ENCODE measurements at places on chromosomes 4 and X.

- DNase-seq = no peak
Observed at GRCh38 chr4:168522829-168523489, 26.1 kb downstream of the PALLD start.

- no peak for DNase-seq
Observed at GRCh38 chrX:1009771-1010170, 202.7 kb downstream of the CRLF2 start.

DNA sequence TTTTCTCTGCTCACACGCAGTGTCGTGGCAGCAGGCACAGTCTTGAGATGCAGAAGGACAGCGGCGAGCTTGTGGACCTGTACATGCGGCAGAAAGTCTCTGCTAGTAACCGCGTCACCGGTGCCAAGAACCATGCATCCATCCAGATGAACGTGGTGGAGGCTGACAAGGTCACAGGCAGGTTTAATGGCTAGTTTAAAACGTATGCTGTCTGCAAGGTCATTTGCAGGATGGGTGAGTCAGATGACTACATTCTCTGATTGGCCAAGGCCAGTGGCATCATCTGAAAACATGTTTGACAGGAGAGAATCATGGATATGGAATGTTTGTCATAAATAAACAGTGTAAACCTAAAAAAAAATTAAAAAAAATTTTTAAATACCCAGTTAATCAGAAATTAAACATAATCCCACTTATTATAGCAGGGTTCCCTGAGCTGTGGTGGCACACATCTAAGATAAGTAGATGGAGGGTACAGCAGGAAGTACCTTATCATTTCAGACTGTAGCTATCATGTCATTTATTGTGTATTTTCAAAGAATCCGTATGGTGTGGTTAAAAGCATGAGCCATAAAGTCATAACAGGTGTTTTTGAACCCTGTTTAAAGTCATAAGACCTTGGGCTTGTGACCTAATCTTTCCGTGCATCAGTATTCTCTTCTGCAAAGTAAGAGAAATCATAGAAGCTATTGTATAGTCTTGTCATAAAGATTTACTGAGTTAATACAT lies 7.5 kb upstream of the BMP2K start:
- peak; percentile 19 for DNase-seq

- DNase-seq = no peak
Observed at GRCh38 chr4:184010696-184011095, 105.6 kb downstream of the STOX2 start.

DNA sequence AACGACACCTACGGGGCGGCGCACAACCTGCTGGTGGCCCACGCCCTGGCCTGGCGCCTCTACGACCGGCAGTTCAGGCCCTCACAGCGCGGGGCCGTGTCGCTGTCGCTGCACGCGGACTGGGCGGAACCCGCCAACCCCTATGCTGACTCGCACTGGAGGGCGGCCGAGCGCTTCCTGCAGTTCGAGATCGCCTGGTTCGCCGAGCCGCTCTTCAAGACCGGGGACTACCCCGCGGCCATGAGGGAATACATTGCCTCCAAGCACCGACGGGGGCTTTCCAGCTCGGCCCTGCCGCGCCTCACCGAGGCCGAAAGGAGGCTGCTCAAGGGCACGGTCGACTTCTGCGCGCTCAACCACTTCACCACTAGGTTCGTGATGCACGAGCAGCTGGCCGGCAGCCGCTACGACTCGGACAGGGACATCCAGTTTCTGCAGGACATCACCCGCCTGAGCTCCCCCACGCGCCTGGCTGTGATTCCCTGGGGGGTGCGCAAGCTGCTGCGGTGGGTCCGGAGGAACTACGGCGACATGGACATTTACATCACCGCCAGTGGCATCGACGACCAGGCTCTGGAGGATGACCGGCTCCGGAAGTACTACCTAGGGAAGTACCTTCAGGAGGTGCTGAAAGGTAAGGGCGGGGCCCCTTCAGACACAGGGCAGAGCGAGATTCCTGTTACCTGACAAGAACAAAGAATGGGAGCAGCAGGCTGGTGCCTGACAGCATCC lies 11.7 kb downstream of the RPL9 start:
- DNase-seq = peak; percentile 43

DNA sequence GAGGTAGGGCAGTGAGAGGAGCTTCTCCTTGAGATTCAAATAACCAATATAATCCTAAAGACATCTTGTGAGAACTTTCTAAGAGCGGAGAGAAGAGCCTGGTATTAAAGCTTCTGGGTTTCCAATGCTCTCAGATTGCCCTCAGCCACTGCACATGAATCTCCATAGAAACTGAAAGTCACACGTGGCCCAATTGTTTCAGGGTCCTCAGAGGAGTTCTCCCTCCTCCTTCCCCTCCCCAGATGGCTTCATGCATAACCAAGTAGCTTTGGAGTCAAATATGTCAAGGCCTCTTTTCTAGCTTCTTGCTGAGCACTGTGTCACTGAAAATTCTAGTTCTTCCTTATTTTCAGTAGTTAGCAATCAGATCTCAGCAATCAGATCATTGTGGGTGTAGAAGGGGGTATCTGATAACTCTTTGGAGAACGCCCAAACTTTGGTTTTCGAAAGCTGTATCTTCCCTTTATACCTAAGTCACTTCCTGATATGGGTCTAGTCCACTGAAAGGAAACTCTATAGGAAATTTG lies 2.2 kb downstream of the BTK start:
- no peak for DNase-seq

DNA sequence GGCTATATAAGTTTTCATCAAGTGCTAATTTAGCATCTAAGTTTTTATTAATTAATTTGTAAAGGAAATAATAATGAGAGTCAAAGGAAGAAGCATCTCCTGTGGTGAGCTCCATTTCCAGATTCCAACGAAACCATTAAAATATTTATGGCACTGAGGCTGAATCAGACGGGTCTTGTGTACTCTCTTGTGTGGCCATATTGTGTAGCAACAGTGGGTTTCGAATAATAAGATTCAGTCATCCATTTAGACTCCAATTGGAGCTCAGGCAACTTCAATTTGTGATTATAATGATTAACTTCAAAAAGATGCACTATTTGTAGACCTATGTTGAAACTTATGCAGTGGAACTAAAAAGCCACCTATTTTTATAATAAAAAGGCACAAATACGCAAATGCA lies 82.4 kb downstream of the SNCA start:
- no peak for DNase-seq

DNA sequence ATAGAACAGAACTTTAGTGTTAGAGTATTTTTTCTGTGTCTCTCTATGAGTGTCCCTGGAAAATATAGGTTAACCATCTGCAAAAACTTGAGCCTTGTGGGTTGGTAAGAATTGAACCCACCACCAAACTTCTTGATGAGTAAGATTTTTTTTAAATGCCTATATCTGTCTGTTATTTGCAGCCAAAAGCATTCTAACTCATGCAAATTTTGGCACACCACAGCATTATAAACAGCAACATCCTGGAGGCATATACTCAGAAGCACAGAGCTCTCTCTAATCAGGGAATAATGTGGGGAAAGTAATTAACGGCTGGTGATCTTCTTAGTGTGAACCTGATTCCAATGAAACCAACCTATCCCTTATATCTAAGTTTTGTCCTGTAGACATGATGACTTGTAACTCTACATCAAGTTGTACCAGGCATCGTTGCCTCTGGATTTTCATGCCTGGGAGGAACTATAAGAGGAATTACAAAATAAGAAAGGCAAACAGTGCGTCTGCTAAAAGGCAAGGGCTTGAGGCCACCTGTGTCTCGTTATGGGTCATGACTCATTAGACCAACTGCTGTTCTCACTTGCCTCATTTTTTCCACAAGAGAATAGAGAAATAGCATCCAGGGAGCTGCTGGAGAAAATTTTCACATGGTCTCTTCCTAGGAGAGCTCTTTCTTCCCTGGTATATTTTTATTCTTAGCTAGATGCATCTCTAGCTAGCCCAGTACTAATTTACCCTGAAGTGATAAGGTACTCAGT lies 202.4 kb downstream of the CHIC2 start:
- DNase-seq = peak; percentile 67

GRCh38 chrX:7147413-7147977 lies at the start of gene STS:
TSS of gene STS (plus strand) at chrX:7147712. CDS start at chrX:7253200, 105,488 bp downstream.
- DNase-seq = peak; percentile 27

GRCh38 chr4:4680758-4681157 lies 138.9 kb upstream of the STX18 start:
- DNase-seq = no peak

- DNase-seq = no peak
Observed at GRCh38 chr4:8853249-8853648, 18.4 kb downstream of the HMX1 start.

- peak; percentile 67 for DNase-seq
Observed at GRCh38 chr4:130077275-130077674, 981.3 kb downstream of the C4orf33 start.
